ENCODE measurements at places on chromosomes 7 and 10.

- no peak for DNase-seq
Observed at GRCh38 chr7:74525881-74526280, 72.2 kb downstream of the GTF2IRD1 start.

DNA sequence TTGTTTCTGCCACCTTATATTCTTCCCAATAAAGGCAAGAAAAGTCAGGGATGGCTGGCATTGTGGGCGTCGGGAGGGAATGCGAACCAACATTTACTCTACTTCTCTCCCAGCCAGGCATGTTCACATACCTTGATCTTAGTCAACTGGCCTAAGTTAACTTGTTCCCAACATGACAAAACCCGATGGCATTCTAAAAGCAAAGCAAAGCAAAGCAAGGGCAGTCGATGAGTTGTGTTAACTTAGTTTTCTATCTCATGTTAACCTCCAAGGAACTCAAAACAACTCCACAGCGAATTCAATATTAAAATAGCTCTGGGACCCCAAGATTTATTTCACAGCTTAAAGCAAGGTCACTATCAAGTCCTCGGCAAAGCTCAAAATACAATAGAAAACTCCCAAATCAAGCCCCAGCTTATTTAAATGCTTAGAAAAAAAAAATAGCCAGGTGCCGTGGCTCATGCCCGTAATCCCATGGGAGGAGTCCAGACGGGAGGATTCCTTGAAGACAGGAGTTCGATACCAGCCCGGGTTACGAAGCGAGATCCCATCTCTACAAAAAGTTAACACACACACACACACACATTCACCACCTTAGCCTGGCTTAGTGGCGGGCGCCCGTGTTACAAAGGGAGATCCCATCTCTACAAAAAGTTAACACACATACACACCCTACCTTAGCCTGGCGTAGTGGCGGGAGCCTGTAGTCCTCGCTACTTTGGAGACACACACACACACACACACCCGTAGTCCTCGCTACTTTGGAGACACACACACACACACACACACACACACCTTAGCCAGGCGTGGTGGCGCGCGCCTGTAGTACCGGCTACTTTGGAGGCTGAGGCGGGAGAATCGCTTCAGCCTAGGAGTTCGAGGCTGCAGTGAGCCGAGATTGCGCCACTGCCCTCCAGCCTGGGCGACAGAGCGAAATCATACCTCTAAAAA lies 901 bp upstream of the CCNY start:
- DNase-seq, result peak; percentile 42

DNA sequence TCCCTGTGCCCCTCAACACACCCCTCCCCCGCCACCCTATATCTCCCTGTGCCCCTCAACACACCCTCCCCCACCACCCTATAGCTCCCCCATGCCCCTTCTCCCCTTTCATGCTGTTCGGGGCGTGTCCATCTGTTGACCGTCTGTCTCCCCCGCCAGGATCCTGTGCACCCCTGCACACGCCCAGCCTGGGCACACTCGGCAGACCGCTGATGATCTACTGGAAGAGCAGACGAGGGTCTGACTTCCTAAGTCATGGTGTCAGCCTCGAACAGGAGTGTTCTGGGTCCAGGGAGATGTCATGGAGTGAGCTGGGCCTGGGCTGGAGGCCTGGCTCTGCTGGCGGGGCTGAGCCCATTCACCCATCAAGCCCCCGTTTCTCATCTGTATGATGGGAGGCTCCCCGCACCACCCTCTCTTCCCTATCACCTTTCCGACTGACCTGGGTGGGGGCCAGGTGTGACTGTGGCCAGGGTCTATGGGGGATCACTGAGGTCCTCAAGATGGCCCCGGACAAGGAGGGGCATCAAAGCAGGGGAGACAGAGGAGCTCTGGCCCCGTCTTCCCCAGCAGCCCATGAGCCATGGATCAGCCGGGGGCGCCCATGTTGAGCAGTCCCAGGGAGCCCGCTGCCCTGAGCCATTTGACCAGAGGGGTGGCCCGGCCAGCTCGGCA lies 48.3 kb downstream of the PDGFA start:
- no peak for DNase-seq

- DNase-seq, result no peak
Observed at GRCh38 chr10:23106331-23107072, 11.1 kb downstream of the MSRB2 start.

GRCh38 chr10:60148266-60148840 lies 241.3 kb downstream of the ANK3 start:
- no peak for DNase-seq

All from left hindlimb (tissue), 1 donor.